Suppressor macrophage treated with lipopolysaccharide for 4 hours (primary cell): ENCODE measurements at places on chromosomes 6 and 20.

DNA sequence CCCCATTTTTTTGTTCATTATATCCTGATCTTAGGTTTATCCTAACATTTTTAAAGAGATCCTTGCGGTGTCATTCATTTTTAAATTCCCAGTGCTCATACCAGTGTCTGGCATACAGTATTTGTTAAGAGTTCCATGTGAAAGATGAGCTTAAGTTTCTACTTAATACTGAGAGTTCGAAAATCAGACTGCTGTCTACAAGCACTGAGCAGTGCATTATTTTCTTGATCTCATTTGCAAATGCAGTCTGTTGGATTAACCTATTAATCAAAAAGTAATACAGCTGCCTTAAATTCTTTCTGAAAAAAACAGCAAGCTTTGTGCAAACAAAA, 663 bp downstream of the COQ3 start:
- no peak for DNase-seq

- no peak for DNase-seq
These were observed 30.6 kb downstream of the PTCHD4 start for GRCh38 chr6:48080227-48081009.

GRCh38 chr6:165944002-165944466, 223.6 kb downstream of the TBXT start:
- no peak for DNase-seq

DNA sequence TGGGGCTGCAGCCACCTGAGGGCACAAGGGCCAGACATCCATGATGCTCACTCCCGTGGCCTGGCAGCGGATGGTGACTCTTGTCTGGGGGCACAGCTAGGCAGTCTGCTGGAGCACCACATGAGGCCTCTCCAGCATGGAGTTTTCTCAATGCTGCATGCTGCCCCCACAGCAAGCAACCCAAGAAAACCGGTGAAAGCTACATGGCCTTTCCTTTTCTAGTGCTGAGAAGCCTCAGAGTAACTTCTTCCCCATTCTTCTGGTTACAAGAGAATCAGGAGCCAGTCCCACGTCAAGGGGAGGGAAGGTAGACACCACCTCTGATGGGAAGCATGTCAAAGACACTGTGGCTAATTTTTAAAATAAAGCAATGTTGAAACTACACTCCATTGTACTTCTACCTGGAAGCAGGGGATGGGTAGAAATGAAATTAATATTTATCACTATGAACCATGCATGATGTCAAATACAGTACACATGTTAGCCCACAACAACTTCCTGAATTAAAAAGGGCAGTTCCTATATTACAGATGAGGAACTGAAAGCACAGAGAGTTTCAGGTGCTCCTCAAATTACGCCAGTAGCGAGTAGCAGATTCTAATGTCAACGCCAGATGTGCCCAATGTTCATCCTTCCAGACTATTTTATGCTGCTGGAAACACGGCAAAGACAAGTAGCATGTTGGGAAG, 101.5 kb downstream of the LAMP5 start:
- DNase-seq, result peak; percentile 58

DNA sequence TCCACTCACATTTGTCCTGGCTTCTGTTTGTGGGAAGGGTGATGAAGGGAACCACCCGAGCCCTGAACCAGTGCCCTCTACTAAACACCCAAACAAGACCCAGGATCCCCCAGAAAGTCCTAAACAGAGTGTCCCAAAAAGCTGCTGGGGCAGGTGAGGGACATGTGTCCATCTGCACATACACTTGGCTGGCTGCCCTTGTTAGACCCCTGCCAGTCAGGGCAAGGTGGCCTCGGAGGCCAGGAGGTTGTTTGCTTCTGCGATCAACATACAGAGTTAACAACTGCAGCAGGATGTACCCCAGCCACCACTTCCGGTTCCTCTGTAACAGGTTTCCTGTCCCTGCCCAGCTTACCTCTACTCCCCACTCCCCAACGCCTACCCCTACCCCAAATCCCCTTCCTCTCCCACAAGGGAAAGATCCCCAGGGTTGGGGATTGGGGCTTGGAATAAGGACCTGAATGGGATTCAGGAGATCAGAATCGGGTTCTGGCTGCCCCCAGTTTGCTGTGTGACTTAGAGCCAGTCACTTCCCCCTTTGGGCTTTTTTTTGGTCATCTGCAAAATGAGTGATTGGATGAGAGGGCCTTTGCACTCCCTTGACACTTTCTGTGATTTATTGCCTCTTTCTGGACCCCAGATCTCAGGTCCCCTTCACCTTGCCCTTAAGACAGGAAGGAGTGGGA, 13.9 kb downstream of the DEF6 start:
- DNase-seq, result peak; percentile 42

GRCh38 chr20:36632487-36633284, 13.3 kb downstream of the SLA2 start:
- no peak for DNase-seq

GRCh38 chr6:106110164-106110826, 24.2 kb downstream of the PRDM1 start:
- no peak for DNase-seq

- DNase-seq, result no peak
These were observed 142.2 kb downstream of the OPN5 start for GRCh38 chr6:47924001-47924400.

- DNase-seq, result no peak
These were observed at the start of gene GRM1 for GRCh38 chr6:146028851-146029572. TSS of gene GRM1 (plus strand) at chr6:146029062. CDS start at chr6:146029518, 456 bp downstream.

DNA sequence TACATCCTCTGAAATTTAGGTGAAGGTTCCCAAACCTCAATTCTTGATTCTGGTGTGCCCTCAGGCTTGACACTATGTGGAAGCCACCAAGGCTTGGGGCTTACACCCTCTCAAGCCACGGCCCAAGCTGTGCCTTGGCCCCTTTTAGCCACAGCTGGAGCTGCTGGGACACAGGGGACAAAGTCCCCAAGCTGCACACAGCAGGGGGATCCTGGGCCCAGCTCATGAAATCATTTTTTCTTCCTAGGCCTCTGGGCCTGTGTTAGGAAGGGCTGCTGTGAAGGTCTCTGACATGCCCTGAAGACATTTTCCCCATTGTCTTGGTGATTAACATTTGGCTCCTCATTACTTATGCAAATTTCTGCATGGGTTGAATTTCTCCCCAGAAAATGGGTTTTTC, 37.3 kb upstream of the BACH2 start:
- DNase-seq, result no peak

- DNase-seq, result no peak
These were observed 207.9 kb downstream of the GMPR start for GRCh38 chr6:16446273-16446672.
